ENCODE measurements at places on chromosomes 5 and 9.

DNA sequence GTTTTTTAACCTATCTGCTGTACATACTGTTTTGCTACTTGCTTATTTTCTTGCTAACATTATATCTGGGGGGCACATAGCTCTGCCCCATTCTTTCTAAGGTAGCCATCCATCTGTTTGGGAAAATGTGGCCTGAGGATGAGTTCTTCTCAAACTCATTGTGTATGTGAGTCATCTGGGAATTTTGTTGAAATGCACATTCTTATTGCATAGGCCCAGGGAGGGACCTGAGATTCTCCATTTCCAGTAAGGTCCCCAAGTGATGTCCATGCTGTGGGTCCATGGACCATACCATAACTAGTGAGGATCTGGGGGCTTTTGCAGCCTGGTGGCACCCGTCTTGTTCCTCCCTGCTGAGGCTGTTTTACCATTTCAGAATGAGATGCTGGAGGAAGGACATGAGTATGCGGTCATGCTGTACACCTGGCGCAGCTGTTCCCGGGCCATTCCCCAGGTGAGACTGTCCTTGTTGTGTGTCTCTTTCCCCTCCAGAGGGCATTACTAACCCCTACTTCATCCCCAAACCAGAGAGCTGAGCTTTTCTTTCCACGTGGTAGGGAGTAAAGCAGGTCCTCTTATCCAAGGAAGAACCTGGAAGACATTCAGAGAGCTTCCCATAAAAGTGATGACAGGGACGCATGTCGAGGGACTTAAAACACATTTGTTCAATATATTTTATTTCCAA is 28.6 kb downstream of the CYFIP2 start:
- no peak for DNase-seq

DNA sequence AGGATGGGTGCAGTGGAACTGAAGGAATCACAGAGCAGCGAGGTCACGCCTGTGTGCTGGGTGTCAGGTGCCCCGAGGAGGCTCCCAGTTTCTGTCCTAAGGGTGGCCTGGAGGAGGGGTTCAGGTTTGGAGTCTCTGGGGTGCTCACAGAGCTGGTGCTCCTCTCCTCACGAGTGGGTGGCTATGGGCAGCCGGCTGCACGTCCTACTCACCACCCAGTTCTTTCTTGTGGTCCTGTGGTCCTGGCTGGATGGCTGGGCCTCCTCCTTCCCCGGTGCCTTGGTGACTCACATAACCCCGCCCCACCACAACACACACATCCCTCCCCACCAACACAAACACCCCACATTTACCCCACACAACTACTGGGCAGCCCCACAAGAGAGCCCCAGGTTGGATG is 9.9 kb upstream of the PTGS1 start:
- DNase-seq = no peak

- DNase-seq = no peak
Measured at GRCh38 chr5:168877132-168877892, 298.1 kb upstream of the PANK3 start.

DNA sequence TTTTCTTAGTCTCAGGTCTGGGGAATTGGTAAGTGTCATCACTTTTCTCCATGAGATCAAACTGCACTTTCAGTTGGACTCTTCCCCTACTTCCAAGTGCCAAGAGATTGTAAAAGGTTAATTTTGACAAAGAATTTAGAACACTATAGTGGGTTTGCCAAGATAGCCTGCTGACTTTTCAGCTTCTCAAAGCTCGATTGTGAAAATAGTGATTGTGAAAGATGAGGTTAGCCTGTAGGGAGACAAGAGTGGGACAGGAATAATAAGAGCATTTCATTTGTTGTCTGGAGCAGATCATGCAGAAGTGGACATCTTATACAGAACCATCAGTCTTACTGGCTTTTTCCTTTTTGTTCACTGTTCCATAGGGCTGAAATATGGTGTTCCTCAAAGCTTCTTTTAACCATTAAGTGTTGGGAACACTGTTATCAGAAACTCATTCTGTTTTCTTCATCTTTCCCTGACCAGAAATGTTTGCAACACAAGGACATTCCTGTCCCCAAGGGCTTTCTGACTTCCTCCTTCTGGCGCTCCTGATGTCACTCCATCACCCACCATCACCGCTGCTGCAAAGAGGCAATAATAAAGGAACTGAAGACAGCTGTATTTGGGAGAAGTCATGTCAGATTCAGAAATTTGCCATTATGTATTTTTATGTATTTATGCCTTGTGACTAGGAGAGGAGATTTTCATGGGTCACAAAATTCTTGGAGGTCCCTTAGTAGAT is 11.6 kb upstream of the SPTAN1 start:
- no peak for DNase-seq

GRCh38 chr5:178469975-178470759 is 120.0 kb downstream of the COL23A1 start:
- no peak for DNase-seq

DNA sequence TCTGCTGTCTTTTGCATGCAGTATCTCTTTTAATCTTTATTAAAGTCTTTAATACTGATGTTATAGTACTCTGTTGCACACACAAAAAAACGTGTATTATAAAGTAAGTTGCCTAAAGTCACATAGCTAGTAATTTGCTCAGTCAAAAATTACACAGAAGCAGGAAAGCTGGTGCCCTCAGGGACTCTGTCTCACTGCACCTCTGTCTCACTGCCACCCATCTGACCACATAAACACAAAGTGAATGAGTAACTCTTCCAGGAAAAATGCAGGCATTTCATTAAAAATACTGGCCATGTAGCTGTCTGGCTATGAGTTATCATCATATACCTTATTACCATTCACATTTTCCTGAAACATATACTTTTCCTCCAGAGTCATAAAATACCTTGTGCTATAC is 591.7 kb downstream of the CSNK1G3 start:
- DNase-seq = no peak

DNA sequence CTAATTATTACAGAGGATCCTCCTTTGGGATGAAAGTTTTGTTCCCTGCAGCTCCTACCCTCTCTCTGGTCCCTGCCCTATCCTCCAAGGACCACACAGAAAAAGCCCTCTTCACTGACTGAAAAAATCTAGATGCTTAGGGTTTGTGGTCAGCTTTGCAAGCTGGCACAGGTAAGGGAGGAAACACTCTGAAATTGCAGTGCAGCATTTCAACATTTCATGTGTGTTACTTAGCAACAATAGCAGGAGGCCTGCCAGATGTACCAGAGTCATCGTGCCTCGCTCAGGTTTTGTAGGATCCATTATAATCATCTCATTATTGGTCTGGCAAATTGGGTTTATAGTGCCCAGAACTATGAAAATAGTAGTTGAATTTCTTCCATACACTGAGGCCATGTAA is 109.5 kb downstream of the PALM2AKAP2 start:
- DNase-seq = no peak

- DNase-seq = no peak
Measured at GRCh38 chr5:21058289-21058688, 1070.3 kb upstream of the CDH18 start.

DNA sequence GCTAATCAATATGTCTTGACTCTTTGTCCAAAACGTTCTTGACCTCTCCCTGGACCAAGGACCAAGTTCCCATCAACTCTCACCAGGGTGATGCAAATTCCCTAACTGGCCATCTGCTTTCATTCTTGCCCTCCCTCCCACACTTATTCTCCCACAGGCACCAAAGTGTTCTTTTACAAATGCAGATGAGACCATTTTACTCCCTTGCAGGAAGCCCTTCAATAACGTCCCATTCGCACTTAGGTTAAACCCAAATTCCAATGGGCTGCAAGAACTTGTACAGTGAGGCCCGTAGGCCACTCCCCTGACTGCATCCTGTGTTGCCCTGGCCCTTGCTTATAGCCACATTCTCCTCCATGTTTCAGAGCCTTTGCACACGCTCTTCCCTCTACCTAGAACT is 7.3 kb downstream of the ARAP3 start:
- no peak for DNase-seq

DNA sequence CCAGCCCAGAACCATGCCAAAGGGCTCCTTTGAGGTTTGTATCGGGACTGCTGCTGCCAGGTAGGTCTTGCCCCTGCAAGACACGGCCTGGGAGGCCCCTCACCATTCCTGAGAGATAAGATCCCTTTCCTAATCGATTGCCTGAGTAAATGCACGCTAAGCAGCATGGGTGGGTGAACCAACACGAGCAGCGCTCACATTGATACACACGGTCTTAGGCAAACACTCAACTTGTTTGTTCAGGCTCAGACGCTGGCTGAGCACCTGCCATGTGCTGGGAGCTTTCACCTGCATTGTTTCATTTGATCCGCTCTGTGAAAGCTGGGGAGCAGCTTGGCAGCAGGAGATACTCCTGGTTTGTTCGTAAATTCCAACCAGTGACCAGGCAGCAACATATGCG is 76.9 kb upstream of the NEURL1B start:
- no peak for DNase-seq
